NCI-H146 (cell line): ENCODE measurements at places on chromosomes 5 and 9.

- no peak for DNase-seq
Observed at GRCh38 chr5:119263639-119264038, 92.2 kb upstream of the TNFAIP8 start.

- no peak for DNase-seq
Observed at GRCh38 chr5:22887566-22887965, 34.4 kb upstream of the CDH12 start.

DNA sequence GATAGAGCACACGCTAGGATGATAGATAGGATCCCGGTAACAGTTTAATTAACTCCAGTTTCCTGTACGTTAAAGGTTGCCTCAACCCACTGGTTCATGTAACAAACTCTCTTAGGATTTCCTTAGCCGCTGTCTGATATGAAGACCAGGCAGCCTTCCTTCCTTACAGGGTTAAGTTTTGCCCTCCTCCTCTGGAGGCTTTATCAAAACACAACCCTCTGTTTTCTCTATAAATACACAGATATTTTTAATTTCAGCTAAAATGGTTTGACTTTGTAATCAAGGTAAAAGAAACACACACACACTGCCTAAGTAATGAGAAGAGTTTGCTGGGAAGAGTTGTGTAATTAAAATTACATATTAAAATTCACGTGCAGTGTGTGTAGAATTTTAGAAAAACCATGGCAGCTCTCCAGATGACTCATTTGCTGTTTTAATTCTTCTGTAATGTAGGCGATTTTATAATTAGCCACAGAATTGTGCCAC, 369.8 kb downstream of the CSNK1G3 start:
- DNase-seq = no peak

DNA sequence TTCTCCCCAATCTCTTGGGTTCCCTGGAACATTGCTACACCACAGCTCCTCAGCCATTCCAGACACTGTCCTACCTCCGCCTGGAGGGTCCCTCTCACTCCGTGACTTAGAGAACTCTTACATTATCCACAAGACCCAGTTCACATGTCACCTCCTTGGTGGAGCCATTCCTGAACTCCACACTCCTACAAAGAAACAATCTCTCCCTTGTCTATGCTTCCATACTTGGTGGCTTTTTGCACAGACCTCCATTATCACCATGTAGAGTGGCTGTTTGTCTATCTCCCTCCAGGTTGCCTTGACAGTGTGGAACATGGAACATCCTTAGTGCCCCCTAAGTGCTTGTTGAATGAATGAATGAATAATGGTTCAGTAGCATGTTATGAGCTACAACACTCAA, 105.9 kb downstream of the PAX5 start:
- DNase-seq = no peak

DNA sequence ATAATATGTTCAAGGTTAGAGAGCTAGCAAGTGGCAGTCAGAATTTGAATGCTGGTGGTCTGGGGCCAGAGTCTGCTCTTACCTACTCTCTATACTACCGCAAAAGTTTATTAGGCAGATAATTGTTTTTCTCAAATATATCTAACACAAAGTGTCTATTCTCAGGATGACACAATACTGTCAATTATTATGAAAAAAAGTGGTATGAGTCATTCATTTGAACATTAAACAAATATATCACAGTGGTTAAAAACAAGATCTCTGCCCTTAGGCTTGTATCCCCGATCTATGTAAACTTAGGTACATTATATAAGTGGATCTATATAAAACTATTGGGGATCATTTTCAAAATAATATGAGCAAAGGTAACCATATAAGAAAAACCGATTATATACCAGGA, 354.9 kb downstream of the CETN3 start:
- DNase-seq = no peak

DNA sequence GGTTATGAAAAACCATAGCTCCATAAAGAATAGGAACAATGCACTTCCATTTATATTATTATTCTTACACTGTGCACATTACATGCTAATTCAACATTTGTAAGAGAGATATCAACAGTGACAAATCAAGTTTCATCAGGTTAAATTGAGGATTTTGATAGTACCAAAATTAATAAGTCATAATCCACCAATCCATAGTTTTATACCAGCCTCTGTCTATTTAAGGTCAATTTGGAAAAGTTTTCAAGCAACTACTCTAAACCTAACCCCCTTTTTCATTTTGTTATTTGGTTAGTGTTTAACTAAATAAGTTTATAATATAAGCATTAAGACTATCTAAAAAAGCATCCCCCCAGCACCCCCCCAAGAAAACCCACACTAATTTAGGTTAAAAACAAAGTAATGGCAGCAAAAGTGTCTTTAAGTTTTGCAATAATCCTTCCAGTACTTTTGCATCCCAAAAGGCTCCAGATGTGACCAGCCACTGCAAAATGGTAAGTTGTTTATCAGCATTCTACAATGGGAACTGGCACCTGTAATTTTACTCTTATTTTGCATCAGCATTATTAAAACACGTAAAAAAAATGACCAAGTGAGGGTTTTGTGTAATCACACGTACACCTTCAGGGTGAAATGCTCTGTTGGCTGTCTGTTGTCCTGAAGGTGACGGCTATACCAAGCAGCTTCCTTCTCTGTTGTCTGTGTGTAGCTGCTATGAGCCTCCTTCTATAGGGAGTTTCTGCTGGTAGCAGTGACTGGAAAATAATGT, 36.8 kb upstream of the SSBP2 start:
- DNase-seq = peak; percentile 3

GRCh38 chr5:37769108-37769507, 70.7 kb downstream of the GDNF start:
- no peak for DNase-seq

- DNase-seq = no peak
Observed at GRCh38 chr9:71685394-71685793, 82.9 kb downstream of the CEMIP2 start.

DNA sequence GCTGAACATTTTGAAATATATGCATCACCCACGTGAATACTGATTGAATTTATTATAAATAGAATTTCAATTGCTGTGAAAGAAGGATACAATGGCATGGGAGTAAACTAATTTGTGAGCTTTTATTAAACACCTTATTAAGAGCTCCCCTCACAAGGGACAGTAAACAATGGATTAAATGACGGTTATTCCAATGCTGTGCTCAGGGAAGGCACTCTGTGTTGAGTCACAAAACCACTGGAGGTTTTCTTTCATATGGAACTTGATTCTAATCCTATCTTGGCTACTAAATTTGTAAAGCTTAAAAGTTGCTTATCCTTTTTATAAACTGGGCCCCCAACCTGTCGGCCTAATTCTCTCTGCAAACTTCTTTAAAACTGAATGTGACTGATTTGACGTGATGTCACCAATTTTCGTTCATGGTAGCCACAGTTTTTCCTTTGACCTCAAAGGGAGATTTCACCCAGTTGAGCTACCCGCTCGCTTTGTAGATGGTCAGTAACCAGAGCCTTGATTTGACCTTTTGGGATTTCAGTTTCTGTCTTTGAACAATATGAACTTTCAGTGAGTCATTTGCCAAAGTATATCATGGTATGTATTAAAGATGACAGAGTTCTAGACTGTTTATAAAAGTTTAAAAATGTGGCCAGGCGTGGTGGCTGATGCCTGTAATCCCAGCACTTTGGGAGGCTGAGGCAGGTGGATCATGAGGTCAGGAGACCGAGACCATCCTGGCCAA, 61.3 kb upstream of the PIK3R1 start:
- DNase-seq = no peak

GRCh38 chr9:91900797-91901177, 49.2 kb downstream of the ROR2 start:
- DNase-seq = no peak

DNA sequence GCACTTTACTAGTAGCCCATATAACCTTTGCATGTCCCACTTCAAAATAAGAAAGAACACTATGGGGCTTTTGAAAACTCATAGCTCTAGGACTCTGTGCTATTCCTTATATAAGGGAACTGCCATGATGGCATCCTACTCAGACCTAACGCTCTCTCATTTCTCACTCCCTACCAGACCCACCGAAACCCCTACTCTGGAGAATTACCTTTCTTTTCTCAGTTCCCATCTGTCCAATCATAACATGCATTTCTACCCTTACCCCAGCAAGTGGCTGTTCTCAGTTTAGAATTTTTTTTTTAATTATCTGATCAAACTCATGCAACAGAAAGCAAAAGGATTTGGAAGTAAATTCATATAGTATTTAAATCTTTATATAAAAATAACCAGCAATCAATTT, 27.3 kb downstream of the CARNMT1 start:
- DNase-seq = no peak

- DNase-seq = no peak
Observed at GRCh38 chr9:133087429-133088145, 25.8 kb downstream of the CEL start.

GRCh38 chr5:80798633-80799032, 143.8 kb upstream of the DHFR start:
- peak; percentile 25 for DNase-seq

- DNase-seq = no peak
Observed at GRCh38 chr5:6858419-6858818, 145.2 kb downstream of the TENT4A start.

GRCh38 chr5:58191443-58191842, 268.4 kb downstream of the PLK2 start:
- no peak for DNase-seq

DNA sequence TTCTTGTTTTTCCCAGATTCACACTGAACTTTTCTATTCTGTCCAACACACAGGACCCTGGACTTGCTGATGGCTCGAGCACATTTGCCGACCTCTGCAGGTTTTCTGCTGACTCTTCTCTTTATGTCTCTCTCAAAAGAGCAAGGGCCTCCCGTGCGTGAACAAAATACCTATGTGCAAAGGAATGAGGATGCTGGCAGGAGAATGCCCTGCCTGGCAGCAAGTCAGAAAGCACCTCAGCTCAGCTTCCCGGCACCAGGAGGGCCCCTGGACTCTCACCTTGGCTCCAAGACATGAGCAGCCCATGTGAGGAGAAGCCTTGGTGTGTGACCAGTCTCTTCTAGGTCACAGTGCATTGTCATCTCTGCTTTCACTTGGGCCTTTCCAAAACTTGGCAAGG, 36.1 kb downstream of the PAPPA start:
- DNase-seq = no peak

- DNase-seq = no peak
Observed at GRCh38 chr9:710951-711745, 130.3 kb upstream of the DMRT1 start.

- DNase-seq = no peak
Observed at GRCh38 chr9:134971196-134971595, 53.5 kb upstream of the FCN1 start.

- no peak for DNase-seq
Observed at GRCh38 chr5:140549237-140550144, 2.0 kb downstream of the EIF4EBP3 start.

DNA sequence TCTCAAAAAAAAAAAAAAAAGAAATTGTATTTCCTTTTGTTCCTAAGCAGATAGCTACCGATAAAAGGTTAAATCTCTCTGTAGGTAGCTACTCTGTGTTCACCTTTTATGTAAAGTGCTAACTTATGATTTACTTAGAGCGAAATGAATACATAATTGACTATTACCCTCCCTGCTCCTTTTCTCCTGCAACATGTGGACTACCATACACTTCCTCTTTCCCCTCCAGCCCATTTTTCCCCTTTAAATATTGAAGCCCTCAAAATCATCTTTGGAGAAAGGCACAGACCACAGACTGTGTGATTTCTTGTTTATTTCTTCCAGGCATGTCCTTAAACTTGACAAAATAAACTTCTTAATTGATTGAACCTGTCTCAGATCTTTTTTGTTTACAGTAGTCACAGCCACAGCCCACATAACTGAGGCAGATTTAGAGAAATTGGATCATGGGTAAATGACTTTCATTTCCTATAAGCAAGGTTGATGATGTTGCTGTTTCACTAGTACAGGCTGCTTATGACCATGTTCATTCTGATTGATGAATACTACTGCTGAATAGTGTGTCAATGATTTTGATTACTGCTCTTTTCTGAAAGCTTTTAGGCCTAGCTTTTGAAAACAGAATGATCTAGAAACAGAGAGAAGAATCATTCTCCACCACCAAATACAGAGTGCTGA, 59.2 kb downstream of the PHAX start:
- no peak for DNase-seq

GRCh38 chr5:154103233-154103632, 64.5 kb downstream of the MFAP3 start:
- DNase-seq = no peak

- DNase-seq = no peak
Observed at GRCh38 chr9:68919661-68920060, 94.3 kb downstream of the PRKACG start.
